ENCODE measurements at places on chromosomes 16 and 17.

- peak; percentile 53 for DNase-seq
These were observed 12.6 kb downstream of the HID1 start for GRCh38 chr17:74959826-74960515.

- no peak for DNase-seq
These were observed 20.5 kb upstream of the PABPN1L start for GRCh38 chr16:88886845-88887521.

DNA sequence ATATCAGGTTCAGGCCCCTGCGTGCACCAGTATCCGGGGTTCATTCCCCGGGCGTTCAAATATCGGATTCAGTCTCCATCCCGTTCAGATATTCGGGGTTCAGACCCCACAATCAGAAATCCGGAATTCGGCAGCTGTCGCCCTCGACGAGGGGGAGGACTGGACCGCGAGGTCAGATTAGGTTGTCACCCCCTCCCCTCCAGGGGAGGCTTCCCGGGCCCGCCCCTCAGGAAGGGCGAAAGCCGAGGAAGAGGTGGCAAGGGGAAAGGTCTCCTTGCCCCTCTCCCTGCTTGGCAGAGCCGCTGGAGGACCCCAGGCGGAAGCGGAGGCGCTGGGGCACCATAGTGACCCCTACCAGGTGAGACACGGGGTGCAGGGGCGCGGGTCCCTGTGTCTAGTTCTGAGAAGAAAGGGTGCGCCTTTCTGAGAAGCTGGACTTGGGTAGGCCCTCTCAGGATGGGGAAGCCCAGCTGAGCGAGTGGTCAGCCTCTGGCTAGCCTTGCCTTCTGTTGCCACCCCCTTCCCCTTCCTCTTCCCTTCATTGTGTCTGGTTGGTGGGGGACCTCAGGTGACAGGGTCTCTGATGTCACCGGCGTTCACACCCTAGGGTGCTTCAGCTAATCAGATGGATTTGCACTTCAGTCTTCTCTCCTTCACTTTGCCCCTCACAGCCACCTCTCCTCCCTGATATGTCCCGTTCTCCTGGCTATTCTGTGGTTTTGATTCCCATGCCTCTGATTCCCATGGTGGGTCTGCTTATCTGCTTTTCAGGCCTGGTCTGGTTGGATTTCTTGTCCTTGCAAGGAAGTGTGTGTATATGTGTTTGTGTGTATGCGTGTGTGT is 844 bp downstream of the TAOK2 start:
- peak; percentile 52 for DNase-seq

GRCh38 chr16:89313583-89313982 is 96.1 kb downstream of the ZNF778 start:
- DNase-seq, result no peak

- no peak for DNase-seq
These were observed 1.9 kb downstream of the SLC39A11 start for GRCh38 chr17:73090396-73091202.

DNA sequence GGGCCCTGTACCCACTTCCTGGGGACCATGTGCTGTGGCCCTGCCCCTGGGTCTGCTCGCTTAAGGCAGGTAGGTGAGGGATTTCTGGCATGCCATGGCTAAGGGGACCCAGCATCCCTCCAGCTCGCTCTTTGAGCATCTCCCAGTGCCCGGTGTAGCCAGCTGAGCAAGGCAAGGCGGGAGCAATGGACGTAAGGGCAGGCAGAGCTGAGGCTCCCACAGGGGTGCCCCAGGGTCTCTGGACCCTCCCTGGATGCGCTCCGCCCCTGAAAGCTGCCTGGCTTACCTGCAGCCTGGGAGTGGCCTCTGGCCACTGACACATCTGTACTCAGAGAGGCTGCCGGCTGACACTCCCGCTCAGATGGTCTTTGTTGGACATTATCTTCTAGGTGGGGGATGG is 189.9 kb downstream of the IRF8 start:
- DNase-seq, result no peak

DNA sequence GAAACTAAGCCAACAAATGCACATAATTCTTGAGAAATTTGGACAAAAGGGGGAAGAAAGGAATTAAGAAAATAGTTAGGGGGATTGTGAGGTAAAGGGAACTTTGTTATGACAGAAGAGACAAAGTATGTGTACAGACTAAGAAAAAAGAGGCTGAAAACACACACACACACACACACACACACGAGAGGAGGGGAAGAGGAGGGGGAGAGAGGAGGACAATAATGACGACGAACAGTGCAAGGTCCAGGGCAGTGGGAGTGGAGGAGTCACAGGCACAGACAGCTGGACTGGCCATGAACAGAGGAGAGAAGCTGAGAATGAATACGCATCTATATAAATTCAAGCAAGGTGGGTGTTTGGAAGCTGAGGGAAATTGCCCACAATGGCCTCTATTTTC is 44.6 kb downstream of the MARVELD3 start:
- no peak for DNase-seq

- DNase-seq, result no peak
These were observed 54.4 kb downstream of the TAOK1 start for GRCh38 chr17:29444589-29444988.

GRCh38 chr17:41773190-41773588 is 13.3 kb downstream of the JUP start:
- DNase-seq, result peak; percentile 66

DNA sequence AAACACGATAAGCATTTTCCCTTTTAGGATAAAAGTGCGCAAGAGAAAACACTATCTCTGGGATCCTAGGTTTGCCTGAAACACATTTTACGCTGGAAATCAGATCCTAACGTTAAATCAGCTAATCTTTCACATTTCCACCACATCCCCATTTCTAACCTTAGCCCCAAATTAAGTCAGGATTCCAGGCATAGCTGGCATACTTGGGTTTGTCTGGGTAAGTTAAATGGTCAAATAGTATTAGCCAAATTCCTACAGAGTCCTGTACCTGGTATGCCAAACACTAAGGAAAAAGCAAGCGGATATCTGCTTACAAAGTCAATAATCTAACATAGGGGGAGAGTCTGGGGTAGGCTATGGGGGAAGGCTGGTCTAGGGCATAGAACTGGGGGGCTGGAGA is 557.4 kb upstream of the ZFHX3 start:
- no peak for DNase-seq

DNA sequence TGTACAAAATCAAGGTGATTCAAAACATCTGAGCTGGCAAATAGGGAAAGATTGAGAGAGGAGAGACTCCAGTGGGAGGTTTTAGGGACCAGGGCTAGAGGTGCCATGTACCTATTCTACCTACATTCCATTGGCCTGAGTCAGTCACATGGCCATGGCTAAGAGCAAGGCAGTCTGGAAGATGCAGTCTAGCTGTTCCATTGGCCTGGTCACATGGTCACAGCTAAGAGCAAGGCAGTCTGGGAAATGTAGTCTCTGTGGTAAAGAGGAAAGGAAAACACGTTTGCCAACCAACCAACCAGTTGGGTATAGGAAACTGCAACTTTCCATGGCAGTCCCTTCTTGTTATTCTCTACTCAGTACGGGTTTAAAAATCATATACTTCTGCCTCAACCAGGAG is 369.1 kb downstream of the XYLT1 start:
- DNase-seq, result no peak

DNA sequence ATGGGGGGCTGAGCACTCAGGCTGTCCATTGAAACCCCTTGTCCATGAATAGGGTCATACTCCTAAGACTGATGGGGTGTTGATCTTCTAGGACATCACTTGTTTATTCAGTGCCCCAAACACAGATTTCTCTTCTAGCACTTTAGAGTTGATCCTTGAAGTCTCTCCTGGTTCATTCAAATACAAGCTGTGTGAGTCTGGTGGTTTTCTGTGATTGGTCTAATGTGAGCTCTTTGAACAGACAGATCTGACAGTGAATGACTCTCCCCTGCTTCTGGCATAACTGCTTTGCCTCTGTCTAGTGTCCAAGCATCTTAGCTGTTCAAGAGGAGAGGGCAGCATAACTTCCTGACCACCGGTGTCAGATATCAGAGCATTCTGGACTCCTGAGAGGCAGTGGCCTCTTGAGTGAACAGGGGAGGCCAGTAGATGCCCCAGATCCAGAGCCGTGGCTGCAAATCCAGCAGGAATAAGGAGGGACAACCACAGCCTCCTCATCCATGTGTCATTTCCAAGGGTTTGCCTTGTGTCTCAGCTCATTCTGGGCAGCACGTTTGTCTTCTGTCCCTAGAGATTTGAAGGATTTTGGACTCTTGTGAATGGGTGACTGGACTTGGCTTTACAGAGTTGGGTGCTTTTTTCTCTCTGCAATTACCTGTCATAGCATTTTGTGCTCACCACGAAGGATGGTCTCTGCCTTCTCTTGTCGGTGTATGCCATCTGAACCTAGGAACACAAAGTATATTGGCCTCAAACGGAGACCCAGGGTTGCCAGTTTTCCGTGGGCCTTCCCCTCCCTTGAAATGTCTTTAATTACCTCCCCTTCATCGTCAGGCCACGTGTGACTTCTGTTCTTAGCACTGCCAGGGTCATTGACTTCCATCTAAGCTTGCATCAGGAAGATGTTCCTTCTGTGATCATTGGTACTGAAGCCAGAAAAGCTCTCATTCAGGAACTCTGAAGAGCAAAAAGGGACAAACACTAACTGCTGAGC is 13.9 kb upstream of the CLEC18C start:
- no peak for DNase-seq

DNA sequence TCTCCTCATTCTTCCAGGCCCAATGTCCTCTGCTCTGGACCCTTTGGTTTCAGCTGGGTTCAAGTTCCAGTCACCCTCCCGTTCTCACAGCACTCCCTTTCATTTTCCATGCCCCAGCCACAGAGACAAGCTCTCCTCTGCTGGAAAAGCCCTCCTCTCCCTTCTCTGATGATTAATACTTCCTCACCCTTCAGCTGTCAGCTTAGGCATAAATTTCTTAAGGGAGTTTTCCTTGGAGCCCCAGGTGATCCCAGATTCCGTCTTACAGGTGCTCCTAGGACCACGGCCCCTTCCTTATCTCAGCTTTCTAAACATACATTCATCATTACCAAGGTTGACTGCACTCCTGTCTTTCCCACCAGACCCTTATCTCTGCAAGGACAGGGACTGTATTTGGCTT is 10.4 kb downstream of the CHAD start:
- DNase-seq, result no peak

- peak; percentile 92 for DNase-seq
These were observed 18.5 kb upstream of the ALDH3A1 start for GRCh38 chr17:19766421-19767270.

DNA sequence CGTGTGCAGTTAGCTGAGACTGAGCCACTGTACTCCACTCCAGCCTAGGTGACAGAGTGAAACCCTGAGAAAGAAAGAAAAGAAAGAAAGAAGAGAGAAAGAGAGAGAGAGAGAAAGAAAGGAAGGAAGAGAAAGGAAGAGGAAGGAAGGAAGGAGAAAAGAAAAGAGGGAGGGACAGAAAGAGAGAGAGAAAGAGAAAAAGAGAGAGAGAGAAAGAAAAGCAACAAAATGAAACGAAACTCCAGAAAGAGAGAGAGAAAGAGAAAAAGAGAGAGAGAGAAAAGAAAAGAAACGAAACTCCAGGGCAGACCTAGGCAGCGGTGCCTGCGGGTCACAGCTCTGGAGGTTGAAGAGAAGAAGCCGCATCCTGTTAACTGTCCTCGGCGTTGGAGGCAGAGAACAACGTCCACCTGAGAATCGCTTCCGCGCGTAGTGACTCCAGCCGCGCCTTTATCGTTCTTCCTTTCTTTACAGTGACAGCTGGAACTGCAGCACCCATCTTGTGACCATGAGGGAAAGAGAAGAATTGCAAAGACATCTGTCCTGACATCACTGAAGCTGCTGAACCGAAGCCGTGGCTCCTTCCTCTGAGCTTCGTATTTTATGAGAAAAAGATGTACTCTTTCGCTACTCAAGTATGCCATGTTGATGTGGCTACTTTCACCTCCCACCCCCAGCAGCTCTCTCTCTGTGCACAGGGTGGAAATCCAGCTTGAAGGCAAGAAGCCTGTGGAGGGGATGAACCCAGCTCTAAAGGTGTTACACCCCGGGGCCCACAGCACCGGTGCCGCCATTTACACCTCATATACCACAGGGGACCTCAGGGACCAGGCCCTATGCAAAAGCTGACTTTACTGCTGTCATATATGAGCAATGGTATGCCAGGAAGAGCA is 56.9 kb upstream of the DOC2B start:
- DNase-seq, result no peak

DNA sequence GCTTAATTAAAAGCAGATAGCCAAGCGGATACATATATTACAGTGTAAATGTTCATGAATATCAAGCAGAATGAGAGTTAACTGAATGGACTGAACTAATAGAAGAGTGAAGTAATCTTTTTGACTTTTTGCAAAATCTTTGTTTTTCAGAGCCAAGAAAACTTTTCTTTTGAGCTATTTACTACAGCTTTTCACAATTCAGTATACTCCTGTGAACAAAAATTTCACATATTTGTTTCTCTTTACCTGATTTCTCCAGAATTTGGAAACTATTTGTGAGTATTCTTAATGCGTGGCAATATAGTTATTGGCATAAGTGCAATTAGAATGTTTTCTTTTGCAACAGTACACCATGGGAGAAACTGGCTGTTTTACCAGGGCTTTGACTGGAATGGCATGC is 9.1 kb upstream of the DUXB start:
- DNase-seq, result no peak

GRCh38 chr17:49969795-49970389 is 902 bp downstream of the DLX4 start:
- DNase-seq, result no peak

- no peak for DNase-seq
These were observed 1056.3 kb upstream of the EEF2KMT start for GRCh38 chr16:6153901-6154300.

- DNase-seq, result no peak
These were observed 25.2 kb upstream of the HEATR6 start for GRCh38 chr17:60103957-60104356.

Data from ecto neural progenitor cell (in vitro differentiated cells).